ENCODE measurements at places on chromosomes 1 and 21.
A peak's percentile ranks its signal among the peaks of the same experiment; 100 is the strongest.

GRCh38 chr21:42465008-42465802, 30.8 kb downstream of the RSPH1 start:
- DNase-seq: no peak

DNA sequence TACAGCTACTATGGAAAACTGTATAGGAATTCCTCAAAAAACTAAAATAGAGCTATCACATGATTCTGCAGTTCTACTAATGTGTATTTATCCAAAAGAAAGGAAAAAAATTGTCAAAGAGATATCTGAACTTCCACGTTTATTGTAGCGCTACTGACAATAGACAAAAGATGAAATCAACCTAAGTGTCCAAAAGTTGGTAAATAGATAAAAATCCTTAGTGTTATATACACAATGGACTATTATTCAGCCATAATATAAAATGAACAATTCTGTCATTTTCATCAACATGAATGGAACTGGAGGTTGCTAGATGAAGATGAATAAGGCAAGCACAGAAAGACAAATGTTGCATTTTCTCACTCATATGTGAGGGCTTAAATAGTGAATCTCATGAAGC, 1492.1 kb downstream of the MRPL39 start:
- DNase-seq: no peak

DNA sequence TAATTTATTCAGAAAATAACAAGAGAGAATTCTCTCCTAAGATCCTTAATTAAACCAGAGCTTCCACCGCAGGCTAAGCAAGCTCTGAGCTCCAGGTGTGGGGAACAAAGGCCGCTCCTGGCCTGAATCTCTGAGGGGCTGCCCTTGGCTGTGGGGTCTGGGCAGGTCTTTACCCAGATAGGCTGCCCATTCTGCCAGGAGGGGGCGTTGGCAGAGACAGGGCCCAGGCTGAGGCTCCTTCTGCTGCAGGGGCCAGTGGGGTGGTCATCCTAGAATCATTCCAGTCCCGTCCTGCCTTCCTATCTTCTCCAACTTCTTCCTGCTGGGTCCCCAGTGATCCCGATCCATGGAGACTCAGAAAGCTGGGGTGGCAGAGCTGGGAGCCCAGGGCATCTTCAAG, 82.9 kb upstream of the POU3F1 start:
- DNase-seq: no peak

DNA sequence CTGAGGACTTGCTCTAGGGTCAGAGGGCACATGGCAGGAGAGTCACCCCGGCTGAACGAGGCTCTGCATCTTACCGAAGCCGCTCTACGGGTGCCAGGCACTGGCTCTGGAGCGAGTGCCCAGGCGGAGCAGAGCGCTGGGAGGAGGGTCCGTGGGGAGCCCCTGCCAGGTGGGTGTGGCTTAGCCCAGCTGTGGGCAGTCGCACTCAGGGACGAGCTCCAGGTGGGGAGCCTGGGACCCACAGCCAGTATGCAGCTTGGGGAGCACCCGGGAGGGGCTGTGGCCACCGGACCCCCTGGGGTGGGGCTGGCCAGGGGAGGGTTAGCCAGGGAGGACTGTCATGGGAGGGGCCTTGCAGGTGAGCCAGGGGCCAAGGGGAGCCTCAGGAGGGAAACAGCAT, 3.8 kb downstream of the AGRN start:
- no peak for DNase-seq

DNA sequence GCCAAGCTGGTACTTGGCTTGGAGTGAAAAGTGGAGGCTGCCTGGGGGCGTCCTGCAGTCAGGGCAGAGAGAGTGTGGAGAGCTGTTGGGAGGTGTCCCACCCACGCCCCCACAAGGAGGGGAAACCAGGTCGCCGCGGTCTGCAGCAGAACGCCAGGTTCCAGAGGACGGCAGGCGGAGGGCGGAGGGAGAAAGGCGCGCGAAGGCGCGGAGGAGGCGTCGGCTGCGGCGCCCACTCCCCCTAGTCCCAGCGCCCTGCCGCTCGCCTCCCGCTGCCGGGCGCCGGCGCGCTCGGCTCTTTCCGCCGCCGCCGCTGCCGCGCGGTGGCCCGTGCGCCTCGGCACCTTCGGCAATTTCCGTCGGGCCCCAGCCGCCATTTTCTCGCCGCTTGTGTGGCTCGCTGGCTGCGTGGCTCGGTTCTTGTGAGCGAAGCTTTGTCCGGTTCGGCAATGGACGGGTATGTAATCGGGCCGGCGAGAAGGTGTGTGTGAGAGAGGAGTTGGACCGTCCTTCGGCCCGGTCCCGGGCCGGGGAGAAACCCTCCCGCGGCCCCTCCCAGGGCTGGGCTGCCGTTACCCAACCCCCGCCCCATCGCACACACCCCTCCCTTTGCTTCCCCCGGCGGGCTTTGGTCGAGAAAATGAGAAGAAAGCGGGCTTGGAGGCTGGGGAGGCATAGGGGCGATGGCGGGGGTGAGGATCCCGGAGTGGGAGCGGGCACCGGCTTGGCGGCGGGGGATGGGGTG, at the start of gene PTBP2:
Gene PTBP2 (plus strand): TSS at position 369 of the 745 bp plus-strand sequence. CDS start 81 bp downstream, at position 450.
- peak; percentile 69 for DNase-seq

DNA sequence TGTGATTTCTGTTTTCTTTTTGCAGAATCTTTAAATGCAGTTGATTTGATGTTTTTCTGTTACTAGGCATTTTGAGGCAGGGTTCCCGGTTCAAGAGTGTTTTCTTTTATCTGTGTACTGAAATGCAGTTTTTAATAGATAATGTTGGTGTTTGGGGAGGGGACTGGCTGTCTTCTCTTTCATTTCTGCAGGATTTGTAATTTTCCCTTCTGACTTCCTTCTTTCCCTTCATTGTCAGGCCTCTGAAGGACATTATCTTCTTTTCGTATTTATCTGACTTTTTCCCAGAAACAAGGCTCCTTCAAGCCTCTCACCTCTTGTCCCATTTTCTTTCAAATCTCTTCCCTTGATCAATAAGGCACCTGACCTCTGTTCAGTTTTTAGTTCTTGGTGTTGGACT, 1.5 kb upstream of the GALNT2 start:
- DNase-seq: no peak

- no peak for DNase-seq
Measured at GRCh38 chr1:35856964-35857363, 26.0 kb upstream of the AGO1 start.

DNA sequence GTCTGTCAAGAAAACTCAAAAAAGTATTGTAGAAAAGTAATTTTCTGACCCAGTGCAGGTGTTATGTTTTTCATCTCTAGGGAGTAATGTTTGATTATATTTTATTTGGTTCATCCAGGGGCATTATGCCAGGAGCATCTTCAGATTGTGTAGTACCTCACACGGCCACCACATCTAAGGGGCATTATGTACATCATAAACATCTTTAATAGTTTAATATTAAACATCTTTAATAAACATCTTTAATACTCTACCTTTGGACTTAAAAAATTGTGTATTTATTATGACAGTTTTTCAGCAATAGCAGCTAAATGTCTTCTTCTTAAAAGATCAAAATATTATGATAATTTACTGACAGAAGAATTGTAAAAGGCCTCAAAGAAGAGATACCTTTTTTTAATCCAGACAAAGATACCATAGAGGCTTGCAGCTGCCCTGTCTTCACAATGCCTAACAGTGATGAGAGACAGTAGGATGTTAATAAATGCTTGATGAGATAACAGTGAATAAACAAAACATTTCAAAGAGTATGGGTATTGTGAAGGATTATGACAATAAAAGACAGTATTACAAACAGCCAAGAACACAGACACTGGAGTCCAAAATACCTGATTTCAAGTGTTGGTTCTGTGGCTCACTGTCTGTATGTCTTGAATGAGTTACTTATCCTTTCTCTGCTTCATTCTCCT, 240.9 kb upstream of the ADGRL2 start:
- peak; percentile 7 for DNase-seq

- DNase-seq: no peak
Measured at GRCh38 chr1:157739229-157739901, 37.6 kb downstream of the FCRL2 start.

Data from A549 (cell line).